Kidney epithelial cell (primary cell): ENCODE measurements at places on chromosomes 11 and 22. TPM values are rescaled to one million over a fixed set of nuclear protein-coding genes. Genes with fewer than 3 reads are reported as not detected.

DNA sequence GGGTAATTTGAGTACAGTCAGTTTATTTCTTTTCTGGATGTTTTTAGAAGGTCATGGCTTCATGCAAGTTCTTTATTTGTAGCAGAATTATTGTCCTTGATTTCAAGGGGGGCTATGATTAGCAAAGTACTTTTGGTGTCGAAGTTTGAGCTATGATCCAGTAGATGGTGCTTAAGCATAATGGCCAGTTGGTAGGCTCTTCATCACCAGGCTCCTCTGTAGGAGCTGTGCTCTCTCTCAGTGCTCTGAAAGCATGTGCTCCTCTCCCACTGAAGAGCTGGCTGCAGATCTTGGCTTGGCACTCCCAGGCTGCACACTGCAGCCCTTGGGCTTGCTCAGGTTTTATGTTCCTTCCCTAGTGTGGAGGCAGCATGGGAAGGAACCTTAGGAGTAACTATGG lies 852.7 kb downstream of the LUZP2 start:
- no peak for DNase-seq

PAMR1 gene
- 0.75 and 0.84 TPM in 2 replicates for total RNA-seq

NAALAD2 gene
- 0.27 and 0.88 TPM in 2 replicates for total RNA-seq

- no peak for DNase-seq
These were observed 6.2 kb downstream of the SC5D start for GRCh38 chr11:121298774-121299173.

GRCh38 chr22:46287873-46288751 lies 8.6 kb upstream of the GTSE1 start:
- DNase-seq: no peak

DNA sequence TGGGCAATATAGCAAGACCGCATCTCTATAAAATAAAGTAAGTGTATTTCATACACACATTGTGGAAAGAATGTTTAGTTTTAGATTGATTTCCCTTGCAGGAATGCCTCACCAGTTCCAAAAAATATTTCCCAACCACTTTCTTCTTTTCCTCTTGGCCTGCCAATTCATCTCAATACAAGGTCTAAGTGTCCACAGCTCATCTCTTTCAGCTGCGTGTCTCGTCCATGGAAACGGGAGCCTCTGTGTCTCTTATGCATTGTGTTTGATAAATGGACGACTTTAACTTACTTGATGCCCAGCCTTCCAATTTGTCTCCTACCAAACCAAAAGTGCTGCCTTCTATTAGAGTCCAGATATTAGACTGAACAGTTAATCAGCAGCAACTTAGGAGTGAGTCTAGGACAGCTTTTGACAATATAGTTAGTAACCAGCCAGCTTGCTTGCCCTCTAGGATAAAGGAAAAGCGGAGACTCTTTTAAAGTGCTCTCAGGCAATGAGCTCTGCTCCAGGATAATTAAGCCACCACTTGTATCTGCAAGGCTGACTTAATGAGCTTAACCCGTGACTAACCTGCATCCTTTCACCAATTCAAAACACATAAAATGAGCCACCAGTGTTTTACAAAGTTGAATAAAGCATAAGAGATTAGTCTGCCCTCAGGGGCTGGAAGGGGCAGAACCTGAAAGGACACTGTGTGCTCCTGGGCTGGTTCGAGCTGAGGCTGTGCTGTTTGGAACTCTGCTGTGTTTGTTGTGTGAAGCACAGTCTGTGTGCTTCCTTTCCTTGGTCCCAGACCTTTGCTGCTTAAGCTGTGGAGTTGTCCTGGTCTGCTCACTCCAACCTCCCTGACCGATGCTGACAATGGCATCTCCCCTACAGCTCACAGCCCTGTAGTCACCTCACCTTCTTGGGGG lies 27.5 kb downstream of the FBXO7 start:
- no peak for DNase-seq

MS4A4E gene
- total RNA-seq: not detected in 2 replicates
